ENCODE measurements at places on chromosomes 2 and 18.

DNA sequence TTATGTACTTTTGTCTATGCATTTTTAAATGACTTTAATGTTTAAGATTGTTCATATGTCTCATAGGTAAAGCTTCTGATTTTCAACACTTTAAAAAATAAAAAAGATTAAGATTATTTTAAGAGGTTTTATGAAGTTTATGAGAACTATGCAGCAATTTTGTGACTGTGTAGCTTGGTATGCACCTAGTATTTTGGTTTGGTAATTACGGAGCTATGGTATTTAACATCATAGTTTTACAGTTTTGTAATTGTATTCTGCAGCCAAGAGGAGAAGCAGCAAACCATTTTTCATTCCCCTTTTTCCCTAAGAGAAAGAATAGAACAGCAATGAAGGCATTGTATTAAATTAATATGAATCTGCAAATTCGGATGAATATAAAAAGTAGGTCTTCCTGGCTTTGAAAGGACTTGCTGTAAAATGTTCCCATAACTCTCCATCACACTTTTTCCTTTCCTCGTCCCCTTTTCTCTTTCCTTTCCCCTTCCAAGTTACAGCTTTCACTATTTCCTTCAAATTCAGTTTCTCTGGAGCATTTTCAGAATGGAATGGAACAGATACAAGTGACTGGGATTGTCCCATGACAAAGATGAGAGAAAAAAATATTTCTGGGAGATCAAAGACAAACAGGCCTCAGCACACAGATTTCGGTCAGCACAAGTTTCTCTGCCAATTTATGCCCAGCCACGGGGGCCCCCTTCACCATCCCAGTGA, 26.1 kb upstream of the PIEZO2 start:
- peak; percentile 31 for DNase-seq

- DNase-seq, result peak; percentile 81
These were observed 283.0 kb downstream of the RND3 start for GRCh38 chr2:150204451-150204850.

DNA sequence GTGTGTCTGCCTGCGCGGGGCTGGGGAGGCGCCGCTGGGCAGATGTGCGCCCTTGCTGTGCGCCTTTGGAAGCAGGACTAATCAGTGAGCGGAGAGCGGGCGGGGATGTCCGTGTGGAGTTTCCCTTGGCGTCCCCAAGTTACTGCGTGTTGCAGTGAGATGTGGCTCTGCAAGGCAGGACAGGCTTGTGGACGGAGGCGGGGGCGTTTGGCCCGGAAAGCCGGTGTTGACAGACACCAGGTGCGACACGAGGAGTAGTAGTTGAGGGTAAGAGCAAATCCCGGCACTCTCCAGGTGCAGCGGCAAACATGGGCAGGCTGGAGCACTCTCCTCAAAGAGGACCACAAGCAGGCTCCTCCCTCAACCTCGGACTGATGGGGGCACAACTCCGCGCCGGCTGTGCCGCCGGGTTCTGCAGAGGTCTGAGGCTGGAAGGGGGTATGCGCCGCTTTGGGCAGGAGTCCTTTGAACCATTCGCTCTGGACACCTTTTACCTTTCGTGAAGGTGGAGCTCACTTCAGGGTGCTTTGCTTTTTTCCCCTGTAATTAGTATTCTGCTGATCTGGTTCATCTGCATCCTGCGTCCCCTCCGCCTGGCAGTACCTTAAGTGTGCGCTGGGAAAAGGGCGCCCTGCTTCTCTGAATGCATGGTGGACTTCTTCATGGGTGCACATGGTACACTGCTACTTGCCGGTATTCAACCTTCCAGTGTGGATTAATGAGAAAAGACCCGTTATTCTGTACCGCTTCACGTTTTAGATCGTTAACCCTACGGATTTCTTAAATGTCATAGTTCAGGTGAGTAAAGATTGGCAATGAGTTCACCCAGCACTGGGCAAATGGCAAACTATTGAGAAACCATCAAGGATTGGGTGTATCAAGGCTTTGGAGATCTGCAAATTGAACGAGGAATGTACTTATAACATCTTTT, 608 bp downstream of the CDH7 start:
- DNase-seq, result no peak

DNA sequence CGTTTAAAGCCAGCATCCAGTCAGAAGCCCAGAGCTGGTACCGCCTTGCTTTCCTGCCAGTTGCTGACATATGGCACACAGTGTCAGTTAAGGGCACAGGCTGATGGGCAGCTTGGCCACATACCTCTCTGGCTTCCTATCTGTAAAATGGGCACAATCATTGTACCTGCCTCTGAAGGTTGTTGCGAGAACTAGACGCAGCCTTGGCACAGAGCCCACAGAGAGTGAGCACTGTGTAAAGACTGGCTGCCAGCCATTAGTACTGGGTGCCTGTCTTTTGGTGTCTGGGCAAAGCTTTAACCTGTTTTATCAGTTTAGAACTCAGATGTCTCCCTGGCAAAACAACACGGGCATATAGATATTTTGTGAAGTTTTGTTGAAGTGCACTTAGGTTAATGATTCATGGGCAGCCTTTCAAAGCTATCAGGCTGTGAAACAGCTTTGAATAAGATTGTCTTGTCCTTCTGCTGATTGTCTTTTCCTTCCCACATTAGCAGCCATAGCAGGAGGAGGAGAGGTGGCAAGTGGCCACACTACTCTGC, 269.5 kb downstream of the NEDD4L start:
- no peak for DNase-seq

DNA sequence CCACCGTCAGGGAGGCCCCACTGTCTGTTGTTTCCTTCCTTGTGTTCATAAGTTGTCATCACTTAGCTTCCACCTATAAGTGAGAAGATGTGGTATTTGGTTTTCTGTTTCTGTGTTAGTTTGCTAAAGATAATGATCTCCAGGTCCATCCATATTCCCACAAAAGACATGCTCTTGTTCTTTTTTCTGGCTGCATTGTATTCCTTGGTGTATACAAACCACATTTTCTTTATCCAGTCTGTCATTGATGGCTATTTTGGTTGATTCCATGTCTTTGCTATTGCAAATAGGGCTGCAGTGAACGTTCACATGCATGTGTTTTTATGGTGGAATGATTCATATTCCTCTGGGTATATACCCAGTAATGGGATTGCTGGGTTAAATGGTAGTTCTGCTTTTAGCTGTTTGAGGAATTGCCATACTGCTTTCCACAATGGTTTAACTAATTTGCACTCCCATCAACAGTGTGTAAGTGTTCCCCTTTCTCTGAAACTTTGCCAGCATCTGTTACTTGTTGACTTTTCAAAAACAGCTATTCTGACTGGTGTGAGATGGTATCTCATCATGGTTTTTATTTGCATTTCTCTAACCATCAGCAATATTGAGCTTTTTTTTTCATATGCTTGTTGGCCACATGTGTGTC, 156.6 kb upstream of the NOSTRIN start:
- DNase-seq, result no peak

DNA sequence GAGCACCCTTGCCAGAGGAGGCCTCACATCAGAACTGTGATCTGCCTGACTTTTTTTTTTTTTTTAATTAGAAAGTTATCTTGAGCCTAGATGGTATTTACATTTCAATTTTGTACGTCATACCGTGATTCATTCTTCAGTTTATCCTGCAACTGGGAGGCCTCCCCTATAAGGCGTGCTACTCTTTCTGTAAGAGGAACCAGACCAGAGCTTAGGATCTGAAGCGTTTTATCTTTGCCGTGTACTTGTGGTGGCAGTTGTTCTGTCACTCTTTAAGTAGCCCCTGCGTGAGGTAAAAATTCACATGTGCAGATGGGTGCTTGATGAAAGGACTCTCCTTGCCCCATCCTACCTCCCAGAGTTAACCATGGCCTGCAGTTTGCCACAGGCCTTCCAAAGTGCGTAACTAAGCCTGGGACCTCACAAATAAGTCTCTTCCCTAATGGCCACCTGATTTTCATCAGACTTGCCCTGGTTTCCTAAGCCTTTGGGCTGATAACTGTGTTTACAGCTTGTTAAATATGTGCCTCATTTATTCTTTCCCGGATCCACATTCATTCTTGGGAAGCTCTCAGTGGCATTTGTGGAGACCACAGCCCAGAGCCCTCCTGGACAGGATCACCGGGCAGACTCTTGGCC, 96.0 kb downstream of the MTCL1 start:
- no peak for DNase-seq

DNA sequence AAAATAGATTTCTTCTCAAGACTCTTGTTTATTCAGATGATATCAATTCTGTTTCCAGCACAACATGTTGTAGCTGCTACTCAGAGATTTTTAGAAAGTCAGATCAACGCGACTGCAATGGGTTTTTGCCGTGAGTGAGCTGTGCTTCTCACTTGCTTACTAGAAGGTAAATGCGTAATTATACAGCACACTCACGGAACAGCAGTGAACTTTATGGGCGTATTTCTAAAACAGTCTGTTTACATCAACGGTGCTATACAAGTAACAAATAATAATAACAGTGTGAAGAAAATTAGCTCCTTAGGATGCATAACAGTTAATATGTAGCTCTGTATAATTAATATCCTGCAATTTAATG, 533.6 kb downstream of the RNF144A start:
- no peak for DNase-seq

GRCh38 chr2:174198846-174199564, 49.3 kb downstream of the OLA1 start:
- DNase-seq, result no peak

GRCh38 chr18:816869-817268, 4.8 kb upstream of the YES1 start:
- no peak for DNase-seq

- no peak for DNase-seq
These were observed 66.2 kb downstream of the BCL2L11 start for GRCh38 chr2:111186933-111187332.

- no peak for DNase-seq
These were observed 155.8 kb upstream of the KLF7 start for GRCh38 chr2:207321514-207321913.

DNA sequence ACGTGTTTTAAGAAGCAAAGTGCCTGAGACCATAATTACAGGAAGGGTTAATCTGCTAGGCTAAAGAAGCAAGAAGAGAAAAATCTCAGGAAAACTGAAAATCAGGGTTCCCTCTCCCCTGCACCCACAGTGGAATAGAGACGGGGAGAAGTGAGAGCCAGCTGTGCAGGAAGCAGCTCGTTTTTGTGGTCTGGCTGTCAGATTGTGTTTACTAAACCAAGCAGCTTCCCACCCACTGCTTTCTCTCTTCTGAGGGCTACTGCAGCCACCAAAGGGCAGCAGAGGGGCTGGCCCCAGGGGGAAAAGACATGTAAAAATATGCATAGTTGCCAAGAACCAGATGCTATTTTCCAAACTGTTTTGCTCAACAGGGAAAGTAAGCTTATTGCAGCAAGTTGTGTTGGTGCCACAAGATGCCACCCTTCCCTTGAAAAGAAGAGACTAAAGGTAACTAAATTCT, 72.6 kb upstream of the THUMPD2 start:
- DNase-seq, result no peak

DNA sequence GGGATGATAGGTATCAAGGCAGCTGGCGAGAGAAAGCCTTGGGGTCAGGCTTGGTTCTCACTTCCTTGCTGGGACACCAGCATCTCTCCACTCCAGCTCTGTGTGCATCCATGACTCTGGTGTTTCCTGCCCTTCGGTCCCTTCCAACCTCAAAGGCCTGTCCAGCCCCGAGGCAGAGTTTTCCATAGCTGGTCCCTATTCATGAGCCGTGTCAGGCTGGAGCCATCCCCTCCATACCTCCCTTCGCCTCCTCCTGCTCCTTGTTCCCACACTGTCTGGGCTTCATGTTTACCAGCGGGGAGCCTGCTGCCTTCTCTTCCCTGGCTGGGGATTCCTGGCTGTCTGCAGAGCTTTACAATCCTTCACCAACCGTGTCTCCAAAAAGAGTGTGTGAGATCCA, 51.2 kb downstream of the DYSF start:
- DNase-seq, result no peak

- DNase-seq, result no peak
These were observed 188.9 kb upstream of the CXCR4 start for GRCh38 chr2:136306836-136307235.

- DNase-seq, result no peak
These were observed 40.5 kb downstream of the ABHD3 start for GRCh38 chr18:21664069-21664468.

- no peak for DNase-seq
These were observed 23.3 kb upstream of the NPAS2 start for GRCh38 chr2:100796499-100797100.

GRCh38 chr2:233152541-233152940, 92.4 kb downstream of the INPP5D start:
- DNase-seq, result peak; percentile 19

DNA sequence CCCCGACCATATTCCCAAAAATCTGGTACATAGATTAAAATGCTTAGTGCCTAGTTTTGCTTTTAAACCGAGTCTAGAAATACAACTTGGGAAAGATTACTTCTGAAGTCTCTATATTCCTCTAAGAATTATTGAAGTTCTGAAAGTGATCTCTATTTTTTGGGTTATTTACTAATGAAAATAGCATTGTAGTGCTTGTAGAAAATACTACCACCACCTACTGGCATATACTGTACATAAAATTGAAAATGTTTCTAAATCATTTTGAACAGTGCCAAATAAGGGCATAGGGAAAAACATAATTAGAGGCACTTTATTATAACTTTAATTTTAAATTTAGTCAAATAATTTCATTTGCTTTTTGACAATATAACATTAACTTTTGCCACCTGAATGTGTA, 1399.6 kb upstream of the ZEB2 start:
- no peak for DNase-seq

- DNase-seq, result no peak
These were observed 131.4 kb upstream of the ID2 start for GRCh38 chr2:8550481-8550880.

GRCh38 chr2:222930862-222931261, 70.0 kb downstream of the ACSL3 start:
- no peak for DNase-seq

- no peak for DNase-seq
These were observed 115.0 kb downstream of the ZBTB7C start for GRCh38 chr18:48293954-48294898.

DNA sequence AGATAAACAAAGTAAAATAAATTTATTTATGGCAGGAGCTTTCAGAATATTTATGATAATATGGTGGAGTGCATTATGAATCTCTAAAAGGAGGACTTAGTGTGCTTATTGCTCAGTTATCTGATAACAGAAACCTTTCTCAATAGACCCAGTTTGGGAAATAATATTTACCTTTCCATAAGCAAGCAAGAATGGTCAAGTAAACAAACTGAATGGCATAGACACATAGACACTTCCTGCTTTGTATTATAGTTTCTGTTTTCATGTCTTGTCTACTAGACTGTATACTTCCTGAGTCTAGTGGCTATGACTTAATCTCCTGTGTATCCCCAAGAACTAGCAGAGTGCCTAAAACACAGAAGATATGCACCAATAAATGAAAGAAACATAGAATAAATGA, 87.8 kb downstream of the UPP2 start:
- DNase-seq, result no peak

DNA sequence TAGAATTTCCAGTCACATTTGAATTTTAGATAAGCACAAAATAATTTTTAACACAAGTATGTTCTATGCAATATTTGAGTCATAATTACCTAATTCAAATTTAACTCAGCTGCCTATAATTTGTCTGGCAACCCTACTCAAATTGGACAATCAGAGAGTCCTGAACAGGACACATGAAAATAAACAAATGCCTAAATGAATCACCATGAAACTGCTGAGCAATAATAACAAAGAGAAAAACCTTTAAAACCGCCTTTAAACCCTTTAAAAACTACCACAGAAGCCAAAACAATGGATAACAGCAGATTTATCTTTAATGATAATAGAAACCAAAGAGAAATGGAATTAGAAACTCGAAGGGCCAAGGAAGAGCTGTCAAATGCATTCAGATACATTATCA, 39.5 kb downstream of the ARL4C start:
- DNase-seq, result no peak

GRCh38 chr18:23203891-23204432, 68.7 kb downstream of the CABLES1 start:
- no peak for DNase-seq

GRCh38 chr2:99881901-99882591, 260.3 kb downstream of the AFF3 start:
- peak; percentile 30 for DNase-seq
